Stimulated activated CD4-positive, alpha-beta T cell treated with anti-CD3 and anti-CD28 coated beads, TNF-alpha, amount 100 ng/mL, for 4 hours (primary cell): ENCODE measurements at places on chromosomes 16 and 17.

DNA sequence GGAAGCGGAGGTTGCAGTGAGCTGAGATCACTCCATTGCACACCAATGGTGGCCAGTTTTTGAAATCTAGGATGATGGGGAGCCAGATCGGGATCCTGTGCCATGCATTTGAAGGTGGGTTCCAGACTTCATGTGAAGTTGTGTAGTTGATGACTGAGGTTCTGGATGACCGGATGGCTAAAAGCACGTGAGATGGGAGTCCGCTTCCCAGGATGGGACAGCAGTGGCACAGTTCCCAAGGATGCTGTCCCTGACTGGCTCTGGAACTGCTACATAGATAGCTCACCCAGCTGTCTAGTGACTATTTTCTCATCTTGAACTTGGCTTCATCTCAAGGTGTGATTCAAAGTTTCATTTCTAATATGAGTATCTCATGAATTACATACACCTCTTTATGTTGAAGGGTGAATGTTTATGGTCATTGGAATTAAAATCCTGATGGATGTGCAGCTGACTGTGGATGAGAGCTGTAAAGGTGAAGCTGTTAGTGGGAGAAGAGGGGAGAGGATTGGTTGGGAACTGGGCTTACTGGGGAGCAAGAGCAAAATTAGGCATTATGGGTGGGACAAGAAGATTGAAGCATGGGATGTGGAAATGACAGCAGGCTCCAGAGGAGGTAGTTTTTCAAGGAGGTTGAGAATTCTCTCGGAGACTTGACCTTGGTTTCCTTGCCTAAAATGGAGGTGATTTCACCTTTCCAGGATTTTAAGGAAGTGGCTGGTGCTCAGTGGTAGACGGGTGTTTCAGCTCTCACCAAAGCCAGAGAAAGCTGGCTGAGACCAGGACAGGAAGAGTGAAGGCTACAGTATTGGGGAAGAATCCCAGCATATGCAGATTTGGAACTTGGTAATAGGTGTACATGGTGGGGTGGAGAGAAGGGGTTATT is 8.2 kb downstream of the TUFM start:
- no peak for DNase-seq

DNA sequence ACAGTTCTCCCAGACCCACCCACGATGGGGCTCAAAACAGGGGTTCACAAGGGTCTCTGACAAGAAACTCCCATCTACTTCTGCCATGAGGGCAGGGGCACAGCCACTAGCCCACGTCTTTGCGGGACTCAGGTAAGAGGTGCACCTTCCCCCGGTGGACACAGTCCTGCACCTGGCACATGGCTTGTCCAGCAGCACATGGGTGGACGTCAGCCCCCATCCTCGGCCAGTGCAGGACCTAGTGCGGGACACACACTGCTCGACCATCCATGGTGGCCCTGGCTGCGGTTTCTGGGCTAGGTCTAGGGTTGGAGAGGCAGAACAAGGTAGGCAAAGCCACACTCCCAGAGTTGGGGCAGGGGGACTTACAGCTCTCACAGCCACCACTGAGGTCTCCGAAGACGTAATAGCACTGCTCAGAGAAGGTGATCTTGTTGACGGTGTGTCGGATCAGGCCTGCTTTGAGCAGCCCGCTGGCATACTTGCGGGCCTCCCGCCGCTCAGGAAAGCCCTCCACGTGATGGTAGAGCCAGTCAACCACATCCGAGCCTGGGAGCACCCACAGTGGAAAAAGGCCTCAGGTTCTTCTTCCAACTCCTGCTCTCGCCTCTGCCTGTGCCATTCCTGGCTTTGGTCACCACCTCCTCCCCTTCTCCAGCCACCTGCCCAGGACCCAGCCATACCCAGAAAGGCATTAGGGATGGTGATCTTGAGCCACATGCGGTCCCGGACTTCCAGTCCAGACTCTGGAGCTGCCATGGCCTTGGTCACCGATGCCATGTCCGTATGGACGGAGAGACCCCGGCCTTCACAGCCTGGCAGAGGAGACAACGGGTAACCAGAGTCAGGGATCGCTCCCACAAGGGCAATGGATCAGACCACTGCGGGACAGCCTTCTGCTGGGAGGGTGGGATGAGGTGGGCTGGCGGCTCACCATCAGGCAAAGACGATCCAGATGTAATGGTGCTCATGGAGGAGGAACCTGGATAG is 7.3 kb downstream of the ACADVL start:
- DNase-seq = no peak

DNA sequence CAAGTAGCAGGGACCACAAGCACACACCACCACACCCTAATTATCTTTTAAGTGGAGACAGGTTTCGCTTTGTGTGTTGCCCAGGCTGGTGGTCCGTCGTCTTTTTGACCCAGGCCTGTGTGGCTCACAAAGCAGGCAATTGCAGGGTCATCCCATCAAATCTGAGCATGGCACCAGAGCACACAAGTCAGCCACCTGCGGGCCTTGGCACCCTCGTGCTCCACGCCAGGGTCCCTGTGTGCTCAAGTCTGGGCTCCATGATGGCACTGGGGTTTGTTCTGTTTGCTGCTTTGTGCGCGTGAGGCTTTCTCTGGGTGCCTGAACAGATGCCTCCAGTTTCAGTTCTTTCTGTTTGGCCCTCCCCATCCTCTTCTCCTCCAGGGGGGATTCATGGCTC is 2.4 kb upstream of the CAPN15 start:
- no peak for DNase-seq

DNA sequence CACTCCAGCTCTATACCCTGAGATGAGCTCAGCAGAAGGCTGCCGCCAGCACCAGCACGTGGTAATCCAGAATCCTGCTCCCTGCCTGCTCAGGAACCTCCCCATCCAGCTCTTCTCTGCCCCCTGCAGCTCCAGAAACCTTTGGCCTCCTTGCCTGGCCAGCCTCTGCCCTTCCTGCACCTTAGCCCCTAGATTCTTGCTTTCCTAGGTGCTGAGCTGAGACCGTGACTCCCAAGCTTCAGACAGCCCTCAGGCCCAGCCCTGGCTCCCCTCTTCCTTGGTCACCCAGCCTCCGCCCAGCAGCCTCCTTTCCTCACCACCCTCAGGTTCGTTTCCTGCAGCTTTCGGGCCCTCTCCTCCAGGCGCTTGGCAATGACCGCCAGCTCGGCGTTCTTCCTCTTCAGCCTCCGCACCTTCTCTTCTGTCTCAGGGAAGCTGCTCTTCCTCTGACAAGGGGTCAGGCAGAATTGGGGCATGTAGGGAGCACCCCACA is 2.6 kb downstream of the TSPOAP1 start:
- DNase-seq = no peak

DNA sequence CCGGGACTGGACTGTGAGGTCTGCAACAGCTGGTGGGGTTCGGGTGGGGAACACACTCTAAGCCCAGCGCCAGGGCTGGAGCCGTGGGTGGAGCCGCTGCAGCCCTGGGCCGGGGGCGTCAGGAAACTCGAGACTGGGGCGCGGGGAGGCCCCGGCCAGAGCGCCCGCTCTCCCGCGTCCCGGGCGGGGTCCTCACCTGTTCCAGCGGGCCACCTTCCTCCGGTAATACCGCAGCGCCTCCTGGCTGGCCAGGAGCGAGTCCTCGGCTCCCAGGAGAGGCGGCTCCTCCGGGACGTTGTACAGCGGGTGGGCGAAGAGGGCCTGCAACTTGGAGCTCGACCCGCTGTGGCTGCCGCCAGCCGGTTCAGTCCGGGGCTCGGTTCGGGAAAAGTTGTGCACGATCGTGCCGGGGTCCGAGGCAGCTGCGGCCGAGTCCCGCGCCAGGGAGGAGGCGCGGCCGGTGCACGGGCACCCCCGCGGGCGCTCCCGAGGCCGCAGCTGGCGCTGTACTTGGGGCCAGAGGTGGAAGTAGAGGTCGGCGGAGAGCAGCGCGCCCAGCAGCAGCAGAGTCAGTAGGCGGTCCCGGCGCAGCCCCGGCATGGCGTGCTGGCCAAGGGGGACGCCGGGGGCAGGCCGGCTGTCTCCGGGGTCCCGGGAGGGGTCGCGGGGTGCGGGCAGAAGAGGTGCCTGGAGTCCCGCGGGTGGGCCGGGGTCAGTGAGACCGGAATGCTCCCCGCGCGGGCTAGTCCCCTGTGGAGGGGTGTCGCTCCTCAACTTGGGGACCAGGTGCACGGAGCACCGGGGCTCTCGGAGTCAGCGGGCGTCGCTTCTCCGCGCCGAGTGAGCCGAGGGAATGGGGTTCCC is 868 bp downstream of the FAM20A start:
- DNase-seq = no peak

- no peak for DNase-seq
Measured at GRCh38 chr17:1732833-1733321, 8.4 kb downstream of the WDR81 start.

DNA sequence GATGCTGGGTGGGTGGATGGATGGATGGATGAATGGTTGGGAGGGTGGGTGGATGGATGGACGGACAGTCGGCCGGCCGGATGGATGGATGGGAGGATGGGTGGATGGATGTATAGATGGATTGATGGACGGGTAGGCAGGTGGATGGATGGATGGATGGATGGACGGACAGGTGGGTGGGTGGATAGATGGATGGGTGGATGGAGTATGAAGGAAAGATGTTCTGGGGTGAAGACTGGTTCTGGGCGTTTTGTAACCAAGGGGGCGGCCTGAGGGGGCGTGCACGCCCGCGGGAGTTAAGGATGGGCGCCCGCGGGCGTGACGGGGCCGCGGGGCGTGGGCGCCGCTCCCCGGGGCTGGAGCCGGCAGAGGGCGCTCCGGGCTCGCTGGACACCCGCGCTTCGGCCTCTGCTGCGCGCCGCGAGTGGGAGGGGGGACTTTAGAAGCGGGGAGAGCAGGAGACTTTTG is at the start of gene NECAB2:
Gene NECAB2 (plus strand): TSS at position 407 of the 468 bp plus-strand sequence. CDS start 405 bp downstream, outside the sequence.
- DNase-seq = no peak

DNA sequence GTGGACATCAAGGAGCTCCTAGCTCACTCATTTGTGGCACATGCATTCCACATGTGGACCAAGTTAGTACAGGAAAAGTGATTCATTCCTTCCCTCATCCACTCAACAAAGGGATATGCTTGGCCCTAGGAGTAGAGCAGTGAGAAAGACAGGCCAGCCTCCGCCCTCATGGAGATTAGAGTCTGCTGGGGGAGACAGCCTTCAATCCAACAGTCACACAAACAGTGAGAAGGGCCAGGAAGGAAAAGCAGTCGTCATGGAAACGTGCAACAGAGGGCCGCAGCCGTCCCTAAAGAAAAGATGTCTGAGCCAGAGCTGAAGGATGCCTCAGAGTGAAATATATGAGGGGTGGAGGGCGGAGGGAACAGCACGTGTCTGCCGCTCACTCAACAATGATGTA is 109.9 kb downstream of the VPS53 start:
- DNase-seq = no peak

DNA sequence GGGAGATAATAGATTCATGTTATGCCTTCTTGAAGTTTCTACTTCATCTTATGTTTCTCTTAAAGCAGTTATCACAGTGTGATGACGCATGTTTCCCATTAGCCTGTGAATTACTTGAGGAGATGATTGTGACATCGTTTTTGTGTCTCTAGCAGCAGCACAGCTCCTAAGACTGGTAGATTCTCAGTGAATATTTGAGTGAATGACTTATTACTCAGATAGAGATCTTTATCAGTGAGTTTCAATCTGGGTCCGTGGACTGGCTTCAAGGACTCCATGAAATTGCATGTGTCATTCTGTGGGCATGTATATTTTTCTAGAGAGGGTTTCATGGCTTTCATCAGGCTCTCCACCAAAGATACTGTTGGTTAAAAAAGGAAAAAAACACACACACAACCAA is 29.9 kb downstream of the YPEL2 start:
- DNase-seq = no peak

- DNase-seq = peak; percentile 8
Measured at GRCh38 chr17:56594320-56595107, 1.0 kb downstream of the NOG start.

DNA sequence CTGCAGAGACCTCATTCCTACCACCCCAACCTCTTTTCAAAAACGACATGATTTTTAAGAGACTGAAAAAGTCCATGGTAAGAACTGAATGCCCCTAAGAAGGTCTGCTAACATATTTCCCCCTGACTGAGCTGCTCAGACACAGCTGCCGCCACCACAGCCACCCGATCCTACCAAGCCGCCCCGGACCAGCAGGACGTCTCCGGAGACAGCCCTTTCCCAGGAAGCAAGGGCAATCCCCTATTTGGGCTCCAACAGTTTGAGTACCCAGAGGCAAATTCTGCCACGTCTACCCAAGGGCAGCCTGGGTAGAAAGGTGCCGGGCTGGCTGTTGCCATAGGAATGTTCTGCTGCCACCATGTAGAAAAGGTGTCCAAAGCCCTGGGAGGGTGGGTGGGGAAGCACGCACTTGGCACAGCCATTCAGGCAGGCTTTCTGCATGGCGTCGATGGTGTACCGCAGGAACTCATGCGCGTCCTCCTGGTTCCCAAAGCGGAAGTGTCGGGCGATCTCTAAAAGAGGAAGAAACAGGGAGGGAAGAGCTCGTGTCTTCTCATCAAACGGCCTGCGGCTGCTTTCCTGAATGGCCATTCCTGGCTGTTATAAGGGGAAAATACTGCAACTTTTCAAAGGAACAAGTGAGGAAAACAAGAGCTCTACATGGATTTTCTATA is 13.6 kb downstream of the USP36 start:
- no peak for DNase-seq

DNA sequence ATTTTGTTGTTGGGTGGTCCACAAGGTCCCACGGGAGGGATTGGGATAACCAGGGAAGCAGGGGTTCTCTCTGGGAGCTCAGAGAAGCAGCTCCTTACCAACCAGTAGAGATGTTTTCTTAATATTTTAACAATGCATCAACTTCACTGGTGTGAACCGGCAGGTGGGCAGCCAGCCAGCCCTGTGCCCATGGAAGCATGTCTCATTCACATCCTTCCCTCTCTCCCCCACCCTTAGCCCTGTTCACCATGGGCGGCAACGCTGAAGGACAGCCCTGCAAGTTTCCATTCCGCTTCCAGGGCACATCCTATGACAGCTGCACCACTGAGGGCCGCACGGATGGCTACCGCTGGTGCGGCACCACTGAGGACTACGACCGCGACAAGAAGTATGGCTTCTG is 9.3 kb downstream of the MMP2 start:
- DNase-seq = no peak

DNA sequence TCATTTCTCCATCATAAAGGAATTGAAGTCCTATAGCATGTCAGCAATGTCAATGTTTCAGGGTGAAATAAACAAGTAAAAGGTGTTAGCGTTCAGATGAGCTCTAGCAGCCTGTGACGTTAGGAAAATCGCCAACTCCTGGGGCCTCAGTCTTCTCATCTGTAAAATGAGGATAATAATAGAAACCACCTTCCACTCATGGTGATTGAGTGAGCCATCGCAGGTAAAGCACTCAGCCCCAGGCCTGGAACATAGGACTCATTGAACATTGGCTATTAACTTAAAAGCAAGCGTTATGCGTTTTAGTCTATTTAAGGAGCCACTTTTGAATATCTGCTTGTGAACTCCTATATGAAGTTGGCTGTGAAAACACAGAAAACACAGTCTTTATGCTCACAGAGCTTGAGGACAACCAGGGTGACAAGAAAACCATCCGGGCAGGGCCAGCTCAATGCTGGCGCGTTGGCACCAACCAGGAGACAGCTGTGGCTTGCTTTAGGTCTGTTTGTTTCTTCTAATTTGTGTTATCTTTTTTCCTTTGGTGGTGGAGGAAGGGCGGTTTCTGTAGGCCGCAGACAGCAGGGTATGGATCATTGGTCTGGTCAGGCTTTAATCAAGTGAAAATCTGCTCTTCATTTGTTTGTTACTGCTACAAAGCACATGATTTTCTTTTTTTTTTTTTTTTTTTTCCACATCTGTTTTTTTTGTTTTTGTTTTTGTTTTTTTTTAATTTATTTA is 35.7 kb upstream of the MED9 start:
- DNase-seq = no peak
